ENCODE measurements at places on chromosomes 5 and 9.
A peak's percentile ranks its signal among the peaks of the same experiment; 100 is the strongest.

GRCh38 chr9:90507621-90508020, 135.0 kb downstream of the DIRAS2 start:
- no peak for DNase-seq

- DNase-seq, result no peak
Measured at GRCh38 chr9:71665247-71665646, 103.1 kb downstream of the CEMIP2 start.

GRCh38 chr5:141413540-141414069, 818 bp downstream of the PCDHGA10 start:
- no peak for DNase-seq

GRCh38 chr5:77155179-77155785, 55.2 kb upstream of the PDE8B start:
- DNase-seq, result no peak

DNA sequence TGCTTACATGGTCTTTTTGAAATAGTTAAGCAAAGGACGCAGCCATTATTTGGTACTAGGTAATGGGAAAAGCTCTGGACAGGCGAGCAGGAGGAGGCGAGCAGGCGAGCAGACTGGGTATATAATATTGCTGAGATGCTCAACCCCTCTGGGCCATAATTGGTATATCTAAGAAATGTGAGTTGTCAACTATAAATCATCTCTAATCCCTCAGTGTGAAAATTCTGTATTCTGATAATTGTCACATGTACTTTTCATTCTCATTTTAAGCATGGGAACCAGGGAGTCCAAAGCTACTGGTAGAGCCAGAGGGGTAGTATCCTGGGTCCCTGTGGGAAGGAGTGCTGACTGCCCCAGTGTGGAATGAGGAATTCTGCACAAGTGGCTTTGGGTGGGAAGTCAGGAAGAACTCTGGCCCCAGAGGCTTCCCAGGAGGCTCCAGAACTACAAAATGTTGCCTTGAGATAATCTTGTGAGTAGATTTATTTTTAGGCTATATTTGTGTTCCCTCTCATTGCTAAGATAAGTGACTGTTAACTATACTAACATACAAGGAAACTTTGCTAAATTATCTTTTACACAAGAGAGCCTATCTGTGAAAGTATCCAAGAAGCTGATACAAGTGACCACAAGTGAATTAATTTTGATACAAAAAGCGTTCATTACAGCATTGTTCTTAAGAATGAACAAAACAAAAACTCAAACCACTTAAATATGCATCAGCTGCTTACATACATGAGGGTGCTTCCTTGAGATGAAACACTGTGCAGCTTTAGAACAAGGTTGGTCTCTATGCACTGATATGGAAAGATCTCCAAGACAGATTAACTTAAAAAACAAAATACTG, 70.5 kb upstream of the TNFAIP8 start:
- no peak for DNase-seq

- DNase-seq, result no peak
Measured at GRCh38 chr5:112317866-112318265, 101.2 kb downstream of the EPB41L4A start.

- no peak for DNase-seq
Measured at GRCh38 chr5:98770209-98770910, 3.1 kb upstream of the RGMB start.

DNA sequence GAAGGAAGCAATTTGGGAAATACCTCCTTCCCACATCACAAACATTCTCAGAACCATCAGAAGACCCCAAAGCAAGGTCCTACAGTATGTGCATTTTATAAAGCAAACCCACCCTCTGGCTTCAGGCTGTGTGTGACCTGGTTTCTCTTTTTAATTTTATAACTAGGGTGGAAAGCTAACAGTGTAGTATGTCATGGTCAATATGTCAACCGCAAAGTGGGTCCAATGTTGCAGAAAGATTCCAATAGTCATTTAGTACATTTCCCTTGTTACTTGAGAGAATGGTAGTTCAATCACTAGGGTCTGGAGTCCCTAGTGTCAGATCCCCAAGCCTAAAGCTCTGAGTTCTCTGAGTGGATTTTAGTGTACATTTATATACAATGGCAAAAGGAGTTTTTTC, 96.2 kb downstream of the FGF1 start:
- DNase-seq, result no peak

DNA sequence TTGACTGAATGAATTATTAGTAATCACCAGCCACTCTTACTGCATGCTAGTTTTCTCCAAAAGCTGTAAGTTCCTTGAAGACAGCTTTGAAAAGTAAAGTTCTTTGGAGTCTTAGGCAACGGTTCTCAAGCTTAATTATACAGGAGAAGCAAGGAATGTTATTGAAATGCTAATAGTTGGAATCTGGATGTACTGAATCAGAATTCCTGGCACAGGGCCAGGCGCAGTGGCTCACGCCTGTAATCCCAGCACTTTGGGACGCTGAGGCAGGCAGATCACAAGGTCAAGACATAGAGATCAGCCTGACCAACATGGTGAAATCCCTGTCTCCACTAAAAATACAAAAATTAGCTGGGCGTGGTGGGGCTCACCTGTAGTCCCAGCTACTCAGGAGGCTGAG, 33.4 kb downstream of the GRIA1 start:
- DNase-seq, result peak; percentile 49

- DNase-seq, result no peak
Measured at GRCh38 chr5:158727136-158727535, 372.6 kb downstream of the EBF1 start.

DNA sequence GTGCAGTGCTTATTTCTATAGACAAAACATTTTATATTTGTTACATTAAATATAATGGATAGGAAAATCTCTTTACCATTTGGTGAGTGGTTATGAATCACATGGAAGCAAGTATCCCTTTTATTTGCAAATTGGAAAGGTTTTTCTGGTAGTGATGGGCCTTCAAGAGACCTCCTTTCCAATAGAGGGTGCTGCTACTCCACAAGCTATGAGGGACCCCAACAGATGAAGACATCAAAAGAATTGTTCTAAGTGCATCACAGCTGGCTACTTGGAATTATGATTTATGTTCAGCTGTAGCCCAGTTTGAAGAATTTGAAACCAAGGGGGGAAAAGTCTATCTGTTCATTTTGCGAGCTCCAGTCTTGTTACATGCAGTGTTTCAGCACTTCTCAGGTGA, 493.7 kb upstream of the SGCD start:
- DNase-seq, result no peak

GRCh38 chr5:62041156-62041756, 264.8 kb upstream of the KIF2A start:
- DNase-seq, result no peak

DNA sequence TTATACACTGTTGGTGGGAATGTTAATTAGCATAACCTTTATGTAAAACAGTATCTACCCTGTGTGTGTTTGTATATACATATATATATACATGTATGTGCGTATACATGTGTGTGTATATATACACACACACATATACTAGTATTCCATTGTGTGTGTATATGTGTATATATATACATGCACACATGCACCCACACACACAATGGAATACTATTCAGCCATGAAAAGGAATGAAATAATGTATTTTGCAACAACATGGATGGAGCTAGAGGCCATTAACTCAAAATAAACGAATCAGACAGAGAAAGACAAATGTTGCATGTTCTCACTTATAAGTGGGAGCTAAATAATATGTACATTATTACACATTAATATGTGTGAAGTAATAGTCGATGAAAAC, 17.6 kb upstream of the SAP30L start:
- no peak for DNase-seq

- no peak for DNase-seq
Measured at GRCh38 chr5:167652690-167653089, 638.8 kb upstream of the WWC1 start.

GRCh38 chr9:14080959-14081542, 232.9 kb downstream of the NFIB start:
- peak; percentile 97 for DNase-seq

- no peak for DNase-seq
Measured at GRCh38 chr5:75049456-75050351, 2.7 kb downstream of the GCNT4 start.

- DNase-seq, result no peak
Measured at GRCh38 chr5:105034401-105034763, 1471.8 kb upstream of the NUDT12 start.

GRCh38 chr5:54573812-54574489, 56.4 kb downstream of the SNX18 start:
- DNase-seq, result no peak

DNA sequence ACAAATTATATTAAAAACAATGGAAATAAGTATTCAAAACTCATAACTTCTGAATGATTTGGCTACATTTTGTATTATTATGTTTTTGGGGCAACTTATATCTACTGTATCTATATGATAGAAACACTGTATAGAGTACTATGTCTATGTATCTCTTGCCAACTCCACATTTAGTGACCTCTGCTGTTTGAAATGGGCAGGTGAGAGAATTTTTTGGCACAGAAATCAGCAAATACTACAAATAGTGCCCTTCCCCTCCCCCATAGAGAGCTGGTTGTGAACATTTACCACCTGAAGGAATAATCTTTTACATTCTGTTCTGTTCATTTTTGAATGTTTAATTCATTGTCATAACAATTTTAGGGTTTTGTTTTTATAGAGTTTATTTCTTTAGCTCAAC, 545.3 kb downstream of the PDE4D start:
- DNase-seq, result no peak

- DNase-seq, result no peak
Measured at GRCh38 chr9:86822006-86822801, 125.1 kb downstream of the GAS1 start.

DNA sequence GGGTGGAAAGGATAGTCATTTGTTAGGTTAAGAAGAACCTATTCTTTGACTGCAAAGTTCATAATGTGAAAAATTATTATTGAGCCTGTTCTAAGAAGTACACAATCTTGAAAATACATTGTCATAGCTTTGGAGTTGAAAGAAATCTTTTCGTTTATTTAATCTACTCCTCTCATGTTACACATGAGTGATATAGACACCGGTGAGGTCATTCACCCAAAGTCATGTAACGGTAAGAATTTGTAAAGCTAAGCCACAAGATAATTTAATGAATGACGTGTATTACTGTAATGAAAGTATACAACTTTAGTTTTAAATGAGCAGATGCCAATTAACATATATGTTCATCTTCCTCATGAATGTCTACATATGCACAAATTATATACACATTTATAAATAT, 284.1 kb upstream of the PDE4D start:
- no peak for DNase-seq

DNA sequence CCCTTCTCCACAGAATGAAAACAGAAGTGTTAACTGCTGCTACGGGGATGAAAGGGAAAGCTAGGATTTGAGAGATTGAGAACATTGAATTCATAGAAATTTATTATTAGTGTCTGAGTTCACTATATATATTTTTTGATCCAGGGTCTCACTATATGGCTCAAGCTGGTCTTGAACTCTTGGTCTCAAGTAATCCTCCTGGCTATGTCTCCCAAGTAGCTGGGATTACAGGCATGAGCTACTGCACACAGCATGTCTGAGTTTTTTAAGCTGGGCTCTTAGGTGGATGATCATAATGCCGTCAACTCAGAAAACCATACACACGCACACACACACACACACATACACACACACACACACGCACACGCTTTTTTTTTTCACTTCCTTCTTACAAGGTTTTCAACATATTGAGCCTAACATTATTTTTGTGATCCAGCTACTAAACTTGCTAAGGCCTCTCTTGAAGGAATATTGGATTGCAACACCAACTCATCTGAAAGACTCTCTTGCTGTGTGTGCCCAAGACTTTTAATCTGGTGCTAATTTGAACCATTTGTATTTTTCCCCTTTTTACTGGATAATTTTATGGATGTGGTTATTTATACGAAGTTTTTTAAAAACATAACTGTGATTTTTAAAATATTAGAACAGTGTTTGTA, 1045.4 kb downstream of the DTWD2 start:
- no peak for DNase-seq

GRCh38 chr9:36892279-36892678, 141.8 kb downstream of the PAX5 start:
- no peak for DNase-seq

- DNase-seq, result no peak
Measured at GRCh38 chr5:23629396-23629795, 122.0 kb downstream of the PRDM9 start.

- DNase-seq, result no peak
Measured at GRCh38 chr5:16413166-16413860, 52.3 kb downstream of the ZNF622 start.

DNA sequence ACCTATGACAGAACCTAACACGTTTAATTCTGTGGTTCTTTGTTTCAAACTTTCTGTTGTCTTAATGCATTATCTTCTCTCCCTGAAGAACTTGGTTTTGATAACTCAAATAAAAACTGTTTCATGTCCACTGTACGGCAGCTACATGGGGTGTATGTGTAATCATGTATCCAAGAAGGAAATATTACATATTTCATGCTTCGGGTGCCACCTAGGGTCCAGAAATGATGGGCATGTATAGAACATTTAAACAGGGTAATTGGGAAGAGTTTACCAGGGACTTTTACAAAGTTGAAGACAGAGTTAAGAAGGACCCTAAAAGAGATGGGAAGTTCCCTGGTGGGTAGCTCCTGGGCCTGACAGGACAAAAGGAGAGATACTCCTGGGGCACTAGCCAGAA, 291.3 kb downstream of the FBXL7 start:
- DNase-seq, result no peak

DNA sequence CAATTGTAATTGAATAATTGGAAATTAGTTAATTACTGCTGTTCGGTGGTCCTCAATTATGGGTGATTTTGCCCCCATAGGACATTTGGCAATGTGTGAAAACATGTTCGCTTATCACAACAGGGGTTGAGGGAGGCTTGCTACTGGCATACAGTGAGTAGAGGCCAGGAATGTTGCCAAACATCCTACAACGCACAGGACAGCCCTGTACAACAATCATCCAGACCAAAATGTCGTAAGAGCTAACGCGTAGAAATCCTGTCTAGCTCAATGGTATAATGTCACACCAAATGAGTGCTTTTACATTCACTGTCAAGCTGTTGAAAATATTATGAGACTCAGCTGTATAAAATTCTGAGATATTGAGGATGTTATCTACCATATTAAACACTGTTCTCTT, 464.4 kb upstream of the TUSC1 start:
- DNase-seq, result no peak

DNA sequence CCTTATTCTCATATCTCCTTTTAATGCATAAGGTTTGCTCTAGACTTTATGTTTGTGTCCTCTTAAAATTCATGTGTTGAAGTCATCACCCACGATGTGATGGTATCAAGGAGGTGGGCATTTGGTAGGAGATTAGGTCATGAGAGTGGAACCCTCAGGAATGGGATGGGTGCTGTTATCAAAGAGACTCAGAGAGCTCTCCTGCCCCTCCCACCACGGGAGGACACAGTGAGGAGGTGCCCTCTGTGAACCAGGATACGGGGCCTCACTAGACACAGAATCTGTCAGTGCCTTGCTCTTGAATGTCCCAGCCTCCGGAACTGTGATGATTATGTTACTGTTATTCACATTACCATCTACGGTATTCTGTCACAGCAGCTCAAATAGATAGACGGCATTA, 359.0 kb downstream of the IRX1 start:
- DNase-seq, result no peak

- no peak for DNase-seq
Measured at GRCh38 chr5:159051421-159052282, 48.1 kb downstream of the EBF1 start.

GRCh38 chr5:93599001-93599379, 16.0 kb downstream of the NR2F1 start:
- DNase-seq, result no peak

Data from astrocyte of the cerebellum (primary cell).